ENCODE measurements at places on chromosomes 3 and 15.

DNA sequence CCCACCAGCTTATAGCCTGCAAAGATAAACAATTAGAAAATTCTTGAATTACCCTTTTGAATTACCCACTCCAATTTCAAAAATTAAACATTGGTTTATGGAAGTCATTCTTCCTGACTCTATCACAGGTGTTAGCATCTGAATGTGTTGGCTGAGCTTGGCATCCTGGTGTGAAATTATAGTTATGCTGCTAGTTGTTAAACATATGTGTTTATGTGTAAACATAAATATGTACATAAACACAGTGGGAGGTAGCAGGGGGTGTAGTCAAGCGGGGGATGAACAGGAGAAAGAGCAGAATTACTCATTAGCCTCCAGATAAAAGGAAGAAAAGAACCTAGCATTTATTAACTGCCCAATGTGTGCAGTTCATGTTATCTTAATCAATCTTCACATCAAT is 530.2 kb downstream of the MCTP2 start:
- no peak for DNase-seq

DNA sequence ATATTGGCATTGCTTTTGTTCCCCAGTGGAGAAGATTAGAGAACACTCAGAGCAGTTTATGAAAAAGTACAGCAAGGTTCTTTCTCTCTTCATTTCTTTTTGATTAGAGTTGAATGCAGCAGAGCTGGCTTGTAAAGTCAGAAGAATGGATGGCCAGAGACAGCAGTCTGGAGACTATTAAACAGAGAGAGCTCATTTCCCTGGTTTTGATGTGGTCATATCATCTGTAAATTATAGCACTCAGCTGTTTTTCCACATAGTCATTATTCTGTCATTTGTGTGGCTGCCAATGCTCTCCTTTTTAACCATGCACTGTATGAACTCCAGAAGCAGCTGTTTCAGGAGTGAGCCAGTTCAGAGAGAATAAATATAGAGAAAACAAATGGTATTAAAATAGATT is 177.4 kb upstream of the CRBN start:
- no peak for DNase-seq

GRCh38 chr3:22907161-22907780 is 295.9 kb upstream of the UBE2E2 start:
- DNase-seq = no peak

- no peak for DNase-seq
These were observed 11.3 kb downstream of the SEMA4B start for GRCh38 chr15:90212221-90213098.

- DNase-seq = no peak
These were observed 15.2 kb downstream of the ITPR1 start for GRCh38 chr3:4508048-4508981.
